Mammary epithelial cell (primary cell): ENCODE measurements at places on chromosomes 6 and 20. TPM values are rescaled to one million over a fixed set of nuclear protein-coding genes. Genes with fewer than 3 reads are reported as not detected.

GJA10 gene
- not detected in 2 replicates for total RNA-seq

GNRH2 gene
- total RNA-seq: not detected

ACTR5 gene
- total RNA-seq: 6.8 and 6.9 TPM in 2 replicates

MACROD2 gene
- total RNA-seq: 3.2 TPM

SLC24A3 gene
- total RNA-seq: not detected in 2 replicates

LST1 gene
- total RNA-seq: not detected in 2 replicates

OXT gene
- not detected for total RNA-seq

ADGRB3 gene
- total RNA-seq: not detected

UBE2C gene
- total RNA-seq: 32.9 and 80.5 TPM in 2 replicates

ANKEF1 gene
- total RNA-seq: 4.5 and 7.2 TPM in 2 replicates

PRRC2A gene
- total RNA-seq: 66.5 TPM

UQCC2 gene
- 12.3 TPM for total RNA-seq

TMC2 gene
- total RNA-seq: not detected in 2 replicates

RBL1 gene
- total RNA-seq: 4.8 and 13.2 TPM in 2 replicates

BEND6 gene
- total RNA-seq: 2.2 TPM

C20orf96 gene
- total RNA-seq: 2.7 and 2.8 TPM in 2 replicates

SIGLEC1 gene
- total RNA-seq: not detected in 2 replicates

TP53TG5 gene
- total RNA-seq: not detected

SYNGAP1 gene
- total RNA-seq: 13.5 and 17.7 TPM in 2 replicates

KCNK17 gene
- 13.0 TPM for total RNA-seq

AHCY gene
- 183 and 258 TPM in 2 replicates for total RNA-seq

UST gene
- total RNA-seq: 13.0 and 18.5 TPM in 2 replicates

CALHM4 gene
- total RNA-seq: 0.17 TPM

DYNLT2 gene
- total RNA-seq: 0.67 TPM

ENPP1 gene
- 0.08 and 0.40 TPM in 2 replicates for total RNA-seq

AHI1 gene
- total RNA-seq: 7.7 TPM

KCNG1 gene
- total RNA-seq: 43.9 and 67.1 TPM in 2 replicates

ARHGAP40 gene
- total RNA-seq: 1.8 TPM

PRDM1 gene
- total RNA-seq: 5.7 TPM

SMIM13 gene
- total RNA-seq: 12.3 TPM

BMP6 gene
- 1.2 and 1.7 TPM in 2 replicates for total RNA-seq

BMP2 gene
- 11.8 and 17.7 TPM in 2 replicates for total RNA-seq
